A549 treated with DMSO at 1 μM for 4 hours (cell line): ENCODE measurements at places on chromosomes 1 and 21. TPM values are rescaled to one million over a fixed set of nuclear protein-coding genes. Genes with fewer than 3 reads are reported as not detected.

The TRNP1 gene
- 122 to 199 TPM (median 187 TPM) in 5 replicates for total RNA-seq

The CXADR gene
- 7.3 to 11.2 TPM (median 9.0 TPM) in 5 replicates for total RNA-seq

The VCAM1 gene
- 0.03 to 0.05 TPM (median 0.05 TPM) in 3 of 5 replicates, not detected in the others for total RNA-seq

The PER3 gene
- 0.72 to 1.3 TPM (median 0.92 TPM) in 5 replicates for total RNA-seq

The KRTAP19-1 gene
- not detected in 5 replicates for total RNA-seq

The SPATA17 gene
- total RNA-seq: 2.1 to 3.7 TPM (median 2.6 TPM) in 5 replicates

The STIL gene
- total RNA-seq: 10.7 to 12.2 TPM (median 11.7 TPM) in 5 replicates

The GBP4 gene
- 0.02 to 0.05 TPM (median 0.02 TPM) in 3 of 5 replicates, not detected in the others for total RNA-seq

The BTBD19 gene
- 2.4 to 3.9 TPM (median 3.1 TPM) in 5 replicates for total RNA-seq

The FCRL6 gene
- total RNA-seq: not detected in 5 replicates

The CFAP126 gene
- total RNA-seq: 0.17 TPM in 1 of 5 replicates, not detected in the others

The KRTAP21-2 gene
- not detected in 5 replicates for total RNA-seq

The DISP1 gene
- total RNA-seq: 1.2 to 2.3 TPM (median 2.1 TPM) in 5 replicates

The ACTN2 gene
- 0.01 to 0.10 TPM (median 0.09 TPM) in 3 of 5 replicates, not detected in the others for total RNA-seq

The PROX1 gene
- 0.05 to 0.46 TPM (median 0.06 TPM) in 4 of 5 replicates, not detected in the other for total RNA-seq

The CCDC17 gene
- total RNA-seq: 0.35 to 0.68 TPM (median 0.49 TPM) in 5 replicates

The ARHGEF16 gene
- 3.5 to 5.8 TPM (median 5.1 TPM) in 5 replicates for total RNA-seq

The EFNA4 gene
- 7.3 to 9.0 TPM (median 8.4 TPM) in 5 replicates for total RNA-seq

The PAQR7 gene
- 2.7 to 3.9 TPM (median 3.7 TPM) in 5 replicates for total RNA-seq

The RGS5 gene
- total RNA-seq: 1.0 to 2.1 TPM (median 1.3 TPM) in 5 replicates

The SLAMF1 gene
- not detected in 5 replicates for total RNA-seq

The FCRL1 gene
- total RNA-seq: not detected in 5 replicates

The POGK gene
- total RNA-seq: 27.0 to 33.8 TPM (median 29.5 TPM) in 5 replicates

The FLAD1 gene
- 40.1 to 46.0 TPM (median 41.6 TPM) in 5 replicates for total RNA-seq

The KRTAP19-5 gene
- not detected in 5 replicates for total RNA-seq

The OR6N1 gene
- total RNA-seq: not detected in 5 replicates

The CATSPERE gene
- total RNA-seq: 0.05 to 0.23 TPM (median 0.09 TPM) in 4 of 5 replicates, not detected in the other

The KIF17 gene
- 0.99 to 1.4 TPM (median 1.3 TPM) in 5 replicates for total RNA-seq

The SYPL2 gene
- total RNA-seq: 0.10 to 0.19 TPM (median 0.15 TPM) in 5 replicates

The OR2T35 gene
- total RNA-seq: not detected in 5 replicates

The FTCD gene
- total RNA-seq: 0.08 to 0.16 TPM in 2 of 5 replicates, not detected in the others

The TLR5 gene
- total RNA-seq: 0.05 to 0.45 TPM (median 0.18 TPM) in 4 of 5 replicates, not detected in the other

The MTF2 gene
- 11.3 to 15.2 TPM (median 13.8 TPM) in 5 replicates for total RNA-seq

The ALPL gene
- total RNA-seq: 0.19 to 0.47 TPM (median 0.31 TPM) in 5 replicates

The KCNJ15 gene
- 0.09 to 0.30 TPM (median 0.19 TPM) in 5 replicates for total RNA-seq

The CCDC185 gene
- 0.05 to 0.08 TPM (median 0.06 TPM) in 4 of 5 replicates, not detected in the other for total RNA-seq

The CNR2 gene
- total RNA-seq: not detected in 5 replicates

The ASPM gene
- total RNA-seq: 19.9 to 30.2 TPM (median 28.2 TPM) in 5 replicates

The AUNIP gene
- total RNA-seq: 6.0 to 8.5 TPM (median 6.3 TPM) in 5 replicates

The CNIH3 gene
- 0.51 to 0.86 TPM (median 0.62 TPM) in 5 replicates for total RNA-seq

The TTLL7 gene
- total RNA-seq: 1.6 to 3.5 TPM (median 2.6 TPM) in 5 replicates

The FLG2 gene
- total RNA-seq: not detected in 5 replicates
